ENCODE measurements at places on chromosomes 4 and X.

- DNase-seq: no peak
Observed at GRCh38 chrX:73262991-73263390, 48.3 kb upstream of the NAP1L2 start.

- no peak for DNase-seq
Observed at GRCh38 chr4:83890231-83890630, 354.3 kb downstream of the GPAT3 start.

- DNase-seq: no peak
Observed at GRCh38 chr4:79653871-79654270, 245.8 kb upstream of the GK2 start.

DNA sequence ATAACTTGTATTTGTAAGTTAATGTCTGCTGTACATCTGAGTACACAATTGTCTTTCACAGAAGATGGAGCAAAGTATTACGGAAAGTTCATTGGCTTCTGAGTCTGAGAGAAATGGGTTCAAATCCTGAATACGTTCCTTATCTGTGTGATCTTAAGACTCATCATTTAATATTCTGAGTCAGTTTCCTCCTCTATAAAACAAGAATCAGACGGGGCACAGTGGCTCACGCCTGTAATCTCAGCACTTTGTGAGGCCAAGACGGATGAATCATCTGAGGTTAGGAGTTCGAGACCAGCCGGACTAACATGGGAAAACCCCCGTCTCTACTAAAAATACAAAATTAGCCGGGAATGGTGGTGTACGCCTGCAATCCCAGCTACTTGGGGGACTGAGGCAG lies 57.8 kb downstream of the APBB2 start:
- no peak for DNase-seq

GRCh38 chr4:26330946-26331345 lies 10.1 kb downstream of the RBPJ start:
- no peak for DNase-seq

GRCh38 chr4:34258176-34258575 lies 1986.1 kb downstream of the ARAP2 start:
- no peak for DNase-seq

GRCh38 chr4:69727926-69728325 lies 32.5 kb downstream of the SULT1B1 start:
- DNase-seq: no peak
